ENCODE measurements at places on chromosomes 5 and 9.

- DNase-seq, result no peak
These were observed 117.4 kb downstream of the MAT2B start for GRCh38 chr5:163622799-163623198.

- no peak for DNase-seq
These were observed 37.1 kb upstream of the RAPGEF6 start for GRCh38 chr5:131671994-131672655.

DNA sequence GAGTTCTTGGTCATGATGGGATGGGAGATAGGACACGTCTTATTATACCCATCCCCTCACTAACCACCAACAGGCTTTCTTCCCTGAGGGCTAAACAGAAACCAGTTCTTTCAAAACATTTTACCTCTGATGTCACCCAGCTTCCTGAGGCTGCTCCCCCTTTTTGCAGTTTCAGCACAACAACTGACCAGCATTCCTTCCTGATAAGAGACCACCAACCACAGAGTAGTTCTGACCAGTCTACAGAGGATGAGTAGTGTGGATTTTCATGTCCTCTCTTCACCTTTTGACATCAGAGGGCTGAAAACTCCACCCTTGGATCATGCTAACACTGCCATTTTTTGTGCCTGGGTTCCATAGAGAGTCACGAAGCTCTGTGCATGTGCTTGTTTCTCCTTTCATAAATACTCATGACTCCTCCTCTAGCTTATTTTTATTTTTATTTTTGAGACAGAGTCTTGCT, 82.6 kb downstream of the OSTF1 start:
- DNase-seq, result no peak

DNA sequence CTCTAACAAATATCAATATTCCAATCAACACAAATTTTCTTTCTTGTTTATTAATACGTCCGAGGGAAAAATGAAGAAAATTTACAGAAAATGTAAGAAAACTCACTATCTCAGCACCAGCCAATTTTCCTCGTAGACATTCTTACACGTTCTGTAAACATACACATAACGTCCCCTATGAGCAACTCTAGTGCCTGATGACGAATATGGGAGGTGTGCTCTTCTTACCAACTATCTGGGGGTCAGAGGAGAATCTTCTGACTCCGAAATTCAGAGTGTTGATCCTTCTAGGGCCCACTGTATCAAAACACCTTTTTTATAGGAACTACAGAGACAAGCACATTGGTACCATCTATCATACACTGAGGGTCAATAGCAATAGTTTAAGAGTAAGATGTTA, 198.7 kb downstream of the GAPVD1 start:
- DNase-seq, result no peak

GRCh38 chr5:55159763-55160492, at the start of gene GPX8:
TSS of gene GPX8 (plus strand) at chr5:55160171. CDS start at chr5:55160193, 22 bp downstream.
- DNase-seq, result no peak

GRCh38 chr9:121286688-121286972, 18.7 kb downstream of the GSN start:
- no peak for DNase-seq
